LoVo (cell line): ENCODE measurements at places on chromosomes 16 and 17.

DNA sequence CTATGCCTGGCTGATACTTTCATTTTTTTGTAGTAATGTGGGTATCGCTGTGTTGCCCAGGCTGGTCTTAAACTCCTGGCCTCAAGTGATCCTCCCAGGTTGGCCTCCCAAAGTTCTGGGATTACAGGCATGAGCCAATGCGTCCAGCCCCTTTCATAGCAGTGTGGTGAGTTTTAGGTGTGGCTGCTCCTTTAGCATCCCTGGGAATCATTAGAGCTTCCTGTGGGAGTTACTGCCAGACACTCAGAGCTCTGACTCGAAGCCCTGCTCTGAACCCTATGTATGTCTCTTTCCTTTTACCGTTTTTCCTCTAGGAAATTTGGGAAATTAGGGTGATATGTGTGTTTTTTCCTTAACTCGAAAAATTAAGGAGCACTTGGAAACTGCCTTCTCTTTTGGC, 44.5 kb downstream of the NDE1 start:
- DNase-seq = no peak

GRCh38 chr17:8925141-8925540, 40.4 kb downstream of the PIK3R5 start:
- no peak for DNase-seq

GRCh38 chr16:27429981-27430441, 28.0 kb downstream of the IL21R start:
- no peak for DNase-seq

GRCh38 chr17:49890077-49890821, 42.4 kb upstream of the TAC4 start:
- DNase-seq = no peak

DNA sequence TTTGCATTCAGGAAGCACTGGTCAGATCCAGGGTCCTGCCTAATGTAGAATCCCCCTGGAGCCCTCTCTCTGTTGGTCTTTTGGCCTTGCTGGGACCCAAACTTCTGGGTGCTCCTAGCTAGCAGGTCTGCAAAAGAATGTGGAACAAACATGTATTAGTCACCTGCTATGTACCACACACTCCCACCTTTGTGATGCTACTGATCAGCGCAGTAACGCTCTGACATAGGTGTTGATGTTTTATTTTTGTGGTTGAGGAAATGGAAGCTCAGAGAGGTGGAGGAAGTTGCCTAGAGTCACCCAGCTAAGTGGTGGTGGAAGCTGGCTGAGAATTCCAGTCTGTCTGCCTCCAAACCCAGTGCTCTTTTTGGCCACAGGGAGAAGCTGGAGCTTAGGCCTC, 35.8 kb upstream of the LGALS9 start:
- no peak for DNase-seq

GRCh38 chr17:16934836-16935235, 37.1 kb downstream of the TNFRSF13B start:
- no peak for DNase-seq

GRCh38 chr17:40209404-40210093, 9.6 kb upstream of the WIPF2 start:
- DNase-seq = no peak

GRCh38 chr17:63657786-63658185, 35.6 kb downstream of the MAP3K3 start:
- no peak for DNase-seq

- DNase-seq = no peak
These were observed 20.1 kb downstream of the MINK1 start for GRCh38 chr17:4853208-4853671.

DNA sequence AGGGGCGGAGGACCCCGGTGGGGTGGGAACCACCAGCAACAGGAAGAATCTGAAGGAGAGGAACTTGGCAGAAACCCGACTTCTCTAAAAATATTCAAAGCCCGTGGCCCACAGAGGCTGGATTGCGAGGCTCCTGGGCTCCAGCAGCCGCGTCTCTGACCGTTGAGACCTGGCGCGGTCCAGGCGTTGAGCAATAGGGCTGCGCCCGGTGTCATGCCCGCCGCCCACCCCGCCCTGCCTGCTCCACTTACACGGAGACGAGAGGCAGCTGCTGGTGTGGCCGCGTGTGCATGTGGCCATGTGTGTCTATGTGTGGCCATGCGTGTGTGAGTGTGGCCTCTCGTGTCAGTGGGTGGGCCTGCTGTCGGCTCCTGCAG, 83.6 kb downstream of the IRF8 start:
- no peak for DNase-seq

DNA sequence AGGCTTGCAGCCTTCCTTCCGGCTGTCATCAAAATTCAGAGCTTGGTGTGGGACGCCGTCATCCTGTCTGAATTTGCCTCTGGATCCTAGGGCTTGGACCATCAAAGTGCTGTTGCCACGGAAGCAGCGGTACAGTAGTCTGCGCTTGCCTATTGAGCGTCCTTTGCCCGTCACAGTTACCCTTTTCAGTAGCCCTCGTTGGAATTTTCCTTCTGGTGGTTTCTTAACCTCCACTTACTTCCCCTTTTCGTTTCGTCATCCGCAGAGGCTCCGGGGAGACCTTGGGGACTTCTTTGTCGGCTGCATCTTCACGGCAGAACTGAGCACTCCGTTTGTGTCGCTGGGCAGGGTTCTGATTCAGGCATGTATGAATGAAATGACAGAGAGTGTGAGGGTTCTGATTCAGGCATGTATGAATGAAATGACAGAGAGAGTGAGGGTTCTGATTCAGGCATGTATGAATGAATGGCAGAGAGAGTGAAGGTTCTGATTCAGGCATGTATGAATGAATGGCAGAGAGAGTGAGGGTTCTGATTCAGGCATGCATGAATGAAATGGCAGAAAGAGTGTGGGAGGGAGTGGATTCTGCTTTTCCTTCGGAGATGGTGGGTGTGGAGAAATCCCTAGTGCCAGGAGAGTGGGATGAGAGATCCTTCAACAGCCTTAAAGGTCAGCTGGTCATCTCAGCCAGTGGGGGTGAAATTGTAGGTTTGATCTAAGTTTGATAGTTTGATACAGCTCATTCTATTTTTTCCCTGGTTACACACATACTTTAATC, 8.0 kb downstream of the TLCD3A start:
- DNase-seq = no peak

- no peak for DNase-seq
These were observed 10.2 kb upstream of the NFATC3 start for GRCh38 chr16:68074850-68075555.

DNA sequence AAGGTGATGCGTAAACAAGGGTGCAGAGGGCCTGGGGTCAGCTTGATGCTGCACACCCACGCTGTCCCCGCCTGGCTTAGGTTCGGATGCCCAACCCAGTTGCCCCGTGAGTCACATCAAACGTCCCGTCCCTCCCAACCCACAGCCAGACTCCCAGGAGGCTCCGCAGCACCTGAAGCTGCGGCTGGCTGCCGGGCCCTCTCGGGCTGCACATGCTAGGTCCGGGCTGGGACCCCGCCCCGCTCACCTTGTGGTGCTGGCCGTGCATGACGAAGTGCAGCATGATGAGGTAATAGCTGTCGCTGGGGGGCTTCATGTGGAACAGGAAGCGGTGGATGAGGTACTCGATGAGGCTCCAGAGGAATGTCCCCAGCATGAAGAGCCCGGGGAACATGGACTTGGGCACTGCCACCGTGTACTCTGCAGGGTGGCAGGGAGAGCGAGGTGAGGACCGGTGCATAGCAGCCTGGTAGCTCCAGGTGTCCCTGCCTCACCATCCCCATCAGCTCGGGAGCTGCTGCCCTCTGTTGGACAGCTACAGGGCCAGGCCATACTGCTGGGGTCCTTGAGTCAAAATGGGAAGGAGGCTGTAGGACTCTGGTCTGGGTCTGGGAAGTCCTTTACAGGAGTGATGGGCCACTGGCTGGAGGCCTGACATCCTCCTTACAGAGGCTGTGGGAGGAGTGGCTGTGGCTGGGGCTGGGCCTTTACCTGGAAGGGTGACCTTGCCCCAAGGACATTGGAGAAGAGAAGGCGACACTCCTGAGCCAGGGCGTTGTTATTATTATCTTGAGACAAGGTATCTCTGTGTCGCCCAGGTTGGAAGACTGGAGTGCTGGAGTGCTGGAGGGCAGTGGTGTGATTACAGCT, 18.3 kb upstream of the MLKL start:
- no peak for DNase-seq

DNA sequence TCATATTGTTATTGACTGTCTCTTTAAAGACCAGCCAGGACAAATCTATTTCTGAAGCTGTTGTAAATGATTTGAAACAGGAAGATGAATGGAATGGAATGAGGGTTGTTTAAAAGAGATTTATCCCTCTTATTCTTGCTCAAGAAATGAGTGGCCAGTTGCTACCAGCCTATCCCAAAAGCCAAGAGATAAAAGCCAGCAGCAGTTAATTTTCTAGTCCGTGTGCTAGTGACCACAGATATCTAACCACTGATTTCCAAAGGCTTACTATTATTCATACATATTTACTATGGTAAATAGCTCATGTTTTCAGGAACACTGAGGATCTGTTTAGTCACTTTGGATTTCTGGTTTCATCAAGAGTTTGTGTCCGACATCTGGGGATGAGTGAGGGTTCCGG, 105.7 kb downstream of the CDH13 start:
- DNase-seq = no peak

- no peak for DNase-seq
These were observed 11.7 kb downstream of the C1QTNF1 start for GRCh38 chr17:79035686-79036085.

GRCh38 chr17:69143151-69143550, 1.5 kb upstream of the ABCA6 start:
- DNase-seq = no peak

GRCh38 chr16:18933501-18933900, 7.3 kb upstream of the SMG1 start:
- DNase-seq = no peak

DNA sequence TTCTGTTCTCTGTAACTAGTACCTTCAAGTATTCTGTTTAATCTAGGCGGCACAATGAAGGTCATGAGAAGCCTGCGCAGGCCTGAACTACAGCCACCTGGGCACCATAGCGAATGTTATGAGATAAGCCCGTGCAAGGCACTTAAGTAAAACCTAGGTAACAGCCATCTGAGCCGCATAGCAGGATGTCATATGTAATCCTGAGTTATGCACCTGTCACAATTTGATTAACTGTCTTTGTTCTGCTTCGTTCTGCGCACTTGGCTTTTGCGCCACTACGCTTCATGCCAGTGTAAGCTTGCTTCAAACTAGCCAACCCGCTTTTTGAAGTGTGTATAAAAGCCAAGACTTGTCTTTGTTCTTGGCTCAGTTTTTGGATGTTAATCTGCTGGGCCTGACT, 449.8 kb downstream of the KCNJ18 start:
- DNase-seq = no peak

- no peak for DNase-seq
These were observed 6.1 kb upstream of the UQCRC2 start for GRCh38 chr16:21946889-21947635.

- no peak for DNase-seq
These were observed 31.1 kb upstream of the CARMIL2 start for GRCh38 chr16:67613808-67614207.

GRCh38 chr17:48048384-48049126, 396 bp downstream of the NFE2L1 start:
- peak; percentile 91 for DNase-seq

- DNase-seq = no peak
These were observed 29.1 kb downstream of the COG4 start for GRCh38 chr16:70494202-70494770.

GRCh38 chr17:82127704-82128103, 29.7 kb upstream of the FASN start:
- no peak for DNase-seq

- DNase-seq = no peak
These were observed 10.3 kb downstream of the KANSL1 start for GRCh38 chr17:46182961-46183360.

DNA sequence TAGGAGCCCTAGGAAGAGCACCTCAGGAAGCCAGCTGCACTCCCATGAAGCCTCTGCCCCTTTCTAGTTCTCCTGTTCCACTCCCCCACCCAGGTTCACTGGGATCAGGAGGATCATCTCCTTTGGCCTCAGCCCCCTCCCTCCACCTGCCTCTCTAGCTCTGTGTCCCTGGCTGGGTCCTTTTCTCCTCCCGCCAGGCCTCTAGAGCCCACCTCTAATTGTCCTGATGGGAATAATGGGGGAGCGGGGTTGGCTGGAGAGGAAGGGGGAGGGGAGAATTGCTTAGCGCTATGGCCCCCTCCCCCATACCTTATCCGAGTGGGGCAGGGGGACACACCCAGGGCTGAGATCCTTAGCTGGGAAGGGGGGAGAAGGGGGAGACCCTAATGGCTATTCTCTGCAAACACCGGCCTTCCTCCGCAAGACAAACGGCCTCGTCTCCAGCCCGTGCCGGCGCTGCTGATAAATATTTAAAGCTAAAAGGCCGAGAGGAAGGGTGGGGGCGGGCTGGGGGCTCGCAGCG, 997 bp downstream of the HOXB7 start:
- DNase-seq = no peak
